ENCODE measurements at places on chromosomes 2 and 18.
A peak's percentile ranks its signal among the peaks of the same experiment; 100 is the strongest.

DNA sequence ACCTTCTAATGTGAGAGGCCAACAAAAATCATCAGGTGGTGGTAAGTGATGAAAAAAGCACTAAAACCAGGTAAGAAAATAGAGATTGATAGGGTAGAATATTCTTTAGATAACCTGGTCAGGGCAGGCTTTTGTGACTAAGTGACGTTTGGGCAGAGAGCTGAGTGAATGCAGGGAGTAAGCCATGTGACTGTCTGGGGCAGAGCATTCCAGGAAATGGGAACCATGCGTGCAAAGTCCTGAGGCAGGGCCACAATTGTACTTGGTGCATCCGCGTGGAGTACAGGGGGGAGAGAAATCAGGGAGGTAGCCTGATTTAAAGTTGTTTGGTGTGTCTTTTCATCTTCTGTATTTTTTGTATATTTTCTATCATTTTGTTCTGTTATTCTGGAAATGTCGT, 102.5 kb downstream of the LYPD6B start:
- DNase-seq, result no peak

DNA sequence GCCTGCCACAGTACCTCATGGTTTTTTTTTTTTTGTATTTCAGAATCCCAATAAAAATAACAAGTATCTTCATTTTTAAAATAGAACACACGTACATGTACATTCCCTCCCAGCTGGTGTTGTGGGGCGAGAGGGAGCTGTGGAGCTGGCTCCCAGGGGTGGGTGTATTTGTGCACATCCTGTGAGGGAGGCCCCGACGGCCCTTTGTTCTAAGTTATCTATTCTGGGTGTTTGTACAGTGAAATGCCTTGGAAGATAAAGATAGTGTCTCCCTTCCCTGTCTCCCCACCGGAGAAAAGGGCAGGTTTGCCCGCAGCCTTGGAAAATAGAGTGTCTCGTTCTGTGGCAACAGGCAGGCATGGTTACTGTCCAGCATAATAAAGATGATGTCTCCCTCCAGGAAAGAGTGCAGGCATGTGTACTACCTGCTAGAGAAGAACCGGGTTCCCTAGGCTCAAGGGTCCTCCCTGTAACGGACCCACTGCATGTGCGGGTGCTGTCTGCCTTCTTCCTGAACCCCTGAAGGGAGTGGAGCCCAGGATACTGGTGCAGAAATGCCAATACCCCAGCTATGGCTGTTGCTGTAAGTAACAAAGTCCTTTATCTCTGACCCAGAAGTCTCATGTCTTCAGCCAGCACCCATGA, 12.1 kb upstream of the ALLC start:
- DNase-seq, result no peak

DNA sequence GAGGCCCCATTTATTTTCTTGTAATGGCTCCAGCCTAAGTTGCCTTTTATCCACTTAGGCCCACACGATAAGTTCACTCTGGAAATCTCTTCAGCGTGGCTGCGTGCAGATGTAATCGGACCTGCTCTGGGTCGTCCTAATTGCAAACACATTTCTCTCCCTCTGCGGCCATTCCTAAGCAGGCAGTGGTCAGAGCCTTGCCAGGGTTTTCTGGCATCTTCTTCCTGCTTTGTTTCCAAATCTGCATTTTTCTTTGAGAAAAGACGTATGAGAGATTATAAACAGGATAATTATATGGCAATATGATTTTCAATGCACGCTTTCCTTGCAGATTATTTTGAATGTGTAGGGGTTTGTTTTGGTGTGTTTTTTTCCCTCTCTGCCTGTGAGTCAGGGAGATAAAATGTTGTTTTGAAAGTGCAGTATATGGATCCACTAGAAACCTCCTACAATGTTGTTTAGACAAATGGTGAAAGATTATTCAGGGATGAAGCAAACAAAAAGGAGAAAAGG, 239.4 kb upstream of the TANK start:
- DNase-seq, result no peak

- no peak for DNase-seq
These were observed 25.8 kb downstream of the PKP4 start for GRCh38 chr2:158482594-158482993.

DNA sequence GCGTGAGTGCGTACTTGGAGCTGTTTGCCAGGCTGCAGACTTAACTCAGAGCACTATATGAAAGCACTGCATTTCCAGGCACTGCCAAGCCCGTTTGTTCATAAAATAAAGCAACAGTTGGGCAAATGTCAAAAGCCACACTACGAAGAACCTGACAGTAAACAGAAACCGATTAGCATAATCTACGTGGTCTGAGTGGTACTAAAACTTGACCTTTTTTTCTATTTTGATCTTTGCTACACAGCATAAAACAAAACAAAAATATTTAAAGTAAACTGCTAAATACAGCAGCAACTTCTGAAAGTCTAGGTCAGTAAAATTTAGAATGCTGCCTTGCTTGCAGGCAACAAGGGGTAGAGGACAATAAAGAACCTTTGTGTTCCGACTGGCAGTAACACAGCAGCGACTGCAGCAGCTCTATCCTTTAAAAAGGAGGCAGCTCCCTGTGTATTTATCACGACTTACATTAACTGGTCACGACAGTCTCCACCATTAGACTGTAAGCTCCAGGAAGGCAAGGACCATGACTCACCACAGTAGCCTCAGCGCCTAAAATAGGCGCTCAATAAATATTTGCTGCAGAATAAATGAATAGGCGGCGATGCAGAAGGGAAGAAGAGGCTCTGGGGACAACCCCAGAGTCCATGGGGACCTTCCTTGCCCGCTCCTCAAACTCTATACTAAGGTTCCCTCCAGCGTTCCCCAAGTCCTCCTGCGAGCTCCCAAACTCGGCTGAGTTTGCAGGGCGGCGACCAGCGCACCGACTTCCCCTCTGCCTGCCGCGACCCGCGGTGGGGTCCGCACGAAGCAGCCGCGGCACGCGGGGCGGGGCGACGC, 902 bp downstream of the SS18 start:
- DNase-seq, result no peak

DNA sequence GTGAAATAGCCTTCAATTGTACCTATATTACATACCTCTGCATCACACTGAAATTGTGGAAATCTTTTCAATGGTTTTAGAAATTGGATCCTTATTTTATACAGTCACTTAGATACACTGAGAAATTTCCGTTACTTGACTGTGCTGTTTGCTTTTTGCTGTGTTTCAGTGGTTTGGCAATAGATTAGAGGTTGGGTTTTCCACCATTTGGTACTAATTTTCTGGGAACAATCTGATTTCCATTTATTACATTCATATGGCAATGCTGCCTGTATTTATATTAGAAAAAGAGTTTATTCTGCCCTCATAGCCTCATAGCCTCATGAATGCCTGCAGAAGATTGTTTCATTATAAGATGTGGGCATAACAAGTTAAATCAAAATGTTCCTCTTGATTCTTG, 285.0 kb downstream of the GULP1 start:
- DNase-seq, result no peak

- DNase-seq, result no peak
These were observed 202.8 kb downstream of the PIK3C3 start for GRCh38 chr18:42157878-42158277.

GRCh38 chr2:201235860-201236811, 24.2 kb upstream of the CASP8 start:
- peak; percentile 83 for DNase-seq

DNA sequence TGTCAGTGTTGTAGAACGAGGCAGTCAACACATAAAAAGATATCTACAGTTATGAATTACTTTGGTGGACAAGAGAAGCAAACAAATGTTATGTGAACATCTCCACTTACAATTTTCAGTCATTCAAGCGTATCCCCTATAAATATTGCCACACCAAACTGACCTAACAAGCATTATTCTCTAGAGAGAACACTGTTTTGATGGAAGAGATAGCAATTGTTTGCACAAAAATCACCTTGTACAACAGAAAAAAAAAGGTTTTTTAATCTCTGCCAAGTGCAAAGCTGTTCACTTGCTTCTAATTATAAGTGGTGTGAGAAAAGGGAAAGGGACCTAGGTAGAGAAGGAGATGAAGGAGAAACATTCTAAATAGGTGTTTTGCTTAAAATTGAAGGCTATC, 33.8 kb downstream of the PID1 start:
- DNase-seq, result no peak

GRCh38 chr2:164554487-164554886, 66.8 kb downstream of the GRB14 start:
- DNase-seq, result no peak

Measured in posterior cingulate gyrus (tissue), 11 donors.